ENCODE measurements at places on chromosomes 12 and 14.

DNA sequence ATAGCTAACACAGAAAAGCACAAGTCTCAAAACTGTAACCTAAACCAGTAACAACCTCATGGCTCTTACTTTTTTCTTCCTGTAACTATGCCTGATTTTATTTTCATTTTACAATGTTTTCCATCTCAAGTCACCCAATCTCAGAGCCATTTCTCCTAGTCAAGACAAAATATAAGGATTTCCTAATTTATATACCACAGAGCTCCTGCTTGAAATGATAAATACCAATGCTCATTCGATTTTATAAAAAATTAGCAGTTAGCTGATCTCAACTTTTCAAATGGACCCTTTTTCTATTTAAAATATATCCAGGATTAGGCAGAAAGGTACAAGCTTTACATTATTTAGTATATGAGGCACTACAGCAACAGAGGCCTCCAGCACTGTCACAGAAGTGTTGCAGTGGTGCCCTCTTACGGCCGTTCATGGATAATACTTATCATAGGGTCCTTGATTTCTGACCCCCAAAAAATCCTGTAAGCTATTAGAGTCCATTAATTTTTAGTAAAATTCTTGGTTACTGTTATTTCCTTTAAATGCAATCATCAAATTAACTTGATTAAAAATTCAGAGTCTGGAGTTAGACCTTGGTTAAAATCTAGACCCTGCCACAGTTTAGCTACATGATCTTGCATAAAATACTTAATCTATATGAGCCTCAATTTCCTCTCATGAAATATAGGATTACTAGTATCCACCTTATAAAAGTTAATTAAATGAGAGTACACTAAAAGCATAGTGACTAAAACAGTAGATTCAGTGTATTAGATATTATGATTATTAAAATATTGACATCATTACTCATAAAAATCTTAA, 68.3 kb downstream of the SEC23A start:
- no peak for DNase-seq

DNA sequence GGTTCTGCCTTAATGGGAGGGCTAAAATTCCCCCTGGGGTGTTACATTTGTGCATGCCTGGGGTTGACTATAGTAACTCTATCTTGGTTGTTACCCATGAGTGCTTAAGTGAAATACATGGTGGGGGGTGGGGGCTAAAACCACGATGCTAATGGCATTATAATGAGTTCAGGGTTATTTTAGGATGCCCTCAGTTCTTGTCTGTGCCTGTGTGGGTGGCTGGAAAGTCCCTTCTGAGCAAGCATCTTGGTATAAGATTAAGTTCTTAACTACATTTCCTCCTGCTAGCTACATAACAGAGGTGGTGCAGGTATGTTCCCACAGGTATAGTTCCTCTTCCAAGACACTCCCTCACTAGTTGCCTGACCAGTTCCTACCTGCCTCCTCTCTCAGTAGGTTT, 822.3 kb downstream of the LRFN5 start:
- DNase-seq, result no peak

GRCh38 chr12:40010899-40011774, 94.7 kb downstream of the SLC2A13 start:
- DNase-seq, result peak; percentile 22

- DNase-seq, result no peak
Observed at GRCh38 chr14:70601162-70601561, 707 bp upstream of the MED6 start.

- peak; percentile 30 for DNase-seq
Observed at GRCh38 chr14:24670594-24670993, 36.6 kb upstream of the GZMB start.

DNA sequence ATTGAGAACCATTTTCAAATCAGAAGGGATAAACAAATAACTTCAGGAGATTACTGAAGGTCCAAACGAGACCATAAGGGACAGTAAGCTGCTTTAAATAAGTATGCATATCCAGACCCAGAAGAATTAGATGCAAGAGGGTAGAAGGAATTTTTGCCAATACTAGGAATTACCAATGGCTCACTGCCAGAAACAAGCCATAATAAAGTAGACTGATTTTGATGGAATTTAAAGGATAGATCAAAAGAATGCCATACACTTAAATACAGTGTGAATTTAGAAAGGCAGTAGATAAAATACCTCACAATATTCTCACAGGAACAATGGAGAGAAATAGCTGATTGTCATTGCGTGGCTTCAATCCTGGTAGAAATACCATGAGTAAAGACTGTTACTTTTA, 5.3 kb downstream of the ANKS1B start:
- no peak for DNase-seq

DNA sequence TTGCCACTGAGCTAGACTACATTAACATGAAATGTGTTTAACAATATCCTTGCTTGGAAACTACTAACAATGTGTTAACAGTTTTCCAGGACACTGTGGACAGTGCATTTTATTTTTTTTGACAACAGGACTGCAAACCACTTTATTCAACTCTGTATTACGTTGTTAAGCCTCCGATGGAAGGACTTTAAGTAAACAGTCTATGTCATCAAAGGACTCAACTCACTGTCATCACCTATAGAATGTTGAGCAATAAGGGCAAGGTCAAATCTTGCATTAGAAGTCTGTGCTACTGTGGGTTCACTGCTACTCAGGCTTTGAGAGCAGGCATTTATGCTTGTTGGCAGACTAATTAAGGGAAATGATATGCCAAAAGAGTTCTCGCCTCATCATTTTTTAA, 483.7 kb downstream of the FLRT2 start:
- no peak for DNase-seq

GRCh38 chr14:55950135-55950534, 168.1 kb upstream of the PELI2 start:
- DNase-seq, result no peak

DNA sequence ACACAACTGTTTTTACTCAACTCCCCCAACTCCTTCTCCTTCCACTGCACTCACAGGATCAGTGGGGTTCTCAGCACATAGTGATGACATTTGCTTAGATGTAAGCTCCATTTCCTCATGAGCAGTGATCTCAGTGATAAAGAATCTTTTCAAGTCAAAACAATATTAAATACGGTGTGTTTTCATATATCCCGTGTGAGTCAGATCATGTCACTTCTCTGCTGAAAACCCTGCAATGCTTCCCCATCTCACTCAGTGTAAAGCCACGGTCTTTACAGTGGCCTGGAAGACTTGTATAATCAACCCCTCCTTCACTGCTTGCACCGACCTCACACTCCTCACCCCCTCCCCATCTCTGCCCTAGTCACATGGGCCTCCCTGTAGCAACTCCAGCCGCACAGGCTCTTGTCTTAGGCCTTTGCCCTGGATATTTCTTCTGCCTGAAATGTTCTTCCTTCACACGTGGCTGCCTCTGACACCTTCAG, 149.7 kb upstream of the ARHGAP5 start:
- no peak for DNase-seq

DNA sequence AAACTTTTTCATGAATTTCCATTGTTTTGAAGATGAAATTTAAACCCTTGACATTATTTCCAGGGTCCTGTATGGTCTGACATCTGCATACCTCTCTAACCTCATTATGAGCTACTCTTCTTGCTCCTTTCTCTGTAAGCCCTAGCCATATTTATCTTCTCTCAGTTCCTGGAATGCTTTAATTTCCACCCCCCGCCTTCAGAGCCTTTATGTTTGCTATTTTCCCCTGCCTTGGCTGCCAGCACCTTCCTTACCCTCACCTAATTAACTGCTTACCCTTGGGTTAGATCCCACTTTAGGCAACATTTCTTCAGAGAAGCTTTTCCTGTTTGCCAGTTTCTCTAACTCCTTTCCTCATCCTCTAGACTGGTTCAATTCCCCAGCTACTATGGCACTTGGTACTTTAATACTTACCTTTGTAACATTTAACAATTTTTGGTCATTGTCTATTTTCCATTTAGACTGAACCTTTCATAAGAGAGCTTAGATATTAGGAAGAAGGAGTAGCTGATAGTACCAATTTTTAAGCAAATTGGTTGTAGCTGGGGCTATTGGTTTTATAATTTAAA, 6.0 kb downstream of the STYX start:
- DNase-seq, result no peak

DNA sequence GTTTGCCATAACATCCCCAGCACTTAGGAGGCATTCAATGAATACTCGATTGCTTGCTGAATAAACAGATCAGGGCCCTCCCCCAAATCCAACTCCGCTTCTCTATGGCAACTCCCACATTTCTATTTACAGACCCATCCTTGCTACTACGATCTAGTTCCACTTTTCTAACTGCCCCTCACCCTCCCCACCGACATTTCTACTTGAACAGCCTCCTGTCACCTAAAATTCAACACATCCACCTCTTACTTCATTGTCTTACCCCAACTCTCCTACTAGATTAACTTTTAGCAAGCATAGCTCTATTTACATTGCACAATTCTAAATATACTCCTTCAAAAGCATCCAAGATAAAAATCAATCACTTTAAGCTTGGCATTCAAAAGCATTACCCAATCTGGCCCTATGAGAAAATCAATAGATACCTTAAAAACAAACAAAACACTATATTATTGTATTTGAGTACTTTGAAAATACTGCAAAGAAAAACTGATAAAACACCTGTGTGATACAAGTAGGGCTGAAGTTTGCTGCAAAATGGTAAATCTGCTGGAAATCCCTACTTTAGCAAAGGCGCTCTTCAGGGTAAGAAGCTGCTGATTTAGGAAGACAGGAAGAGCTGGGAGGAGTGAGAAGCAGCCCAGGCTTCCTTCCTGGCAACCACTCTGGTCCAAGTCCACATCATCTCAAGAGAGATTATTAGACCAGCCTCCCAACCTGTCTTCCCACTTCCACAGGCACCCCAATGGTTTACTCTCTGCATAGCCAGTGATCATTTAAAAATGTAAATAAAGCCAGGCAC, 96.4 kb downstream of the HECTD4 start:
- DNase-seq, result no peak

DNA sequence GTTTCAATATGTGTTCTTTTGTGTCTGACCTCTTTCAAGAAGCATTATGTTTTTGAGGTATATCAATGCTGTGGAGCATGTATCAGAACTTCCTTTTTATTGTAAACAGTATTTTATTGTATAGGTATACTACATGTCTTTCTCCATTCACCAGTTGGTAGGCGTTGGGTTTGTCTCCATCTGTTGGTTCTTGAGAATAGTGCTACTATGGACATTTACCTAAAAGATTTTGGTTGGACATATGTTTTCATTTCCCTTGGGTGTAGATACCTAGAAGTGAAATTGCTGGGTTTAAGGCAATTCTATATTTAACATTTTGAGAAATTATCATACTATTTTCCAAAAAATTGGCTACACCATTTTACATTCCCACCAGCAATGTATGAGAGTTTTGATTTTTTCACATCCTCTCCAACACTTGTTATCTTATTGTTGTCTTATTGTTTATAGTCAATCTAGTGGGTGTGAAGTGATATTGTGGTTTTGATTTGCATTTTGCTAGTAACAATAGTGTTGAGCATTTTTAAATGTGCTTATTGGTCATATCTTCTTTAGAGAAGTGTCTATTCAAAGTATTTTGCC, 409.2 kb downstream of the IPO8 start:
- no peak for DNase-seq

GRCh38 chr14:74486164-74486563, 6.9 kb downstream of the NPC2 start:
- DNase-seq, result no peak

DNA sequence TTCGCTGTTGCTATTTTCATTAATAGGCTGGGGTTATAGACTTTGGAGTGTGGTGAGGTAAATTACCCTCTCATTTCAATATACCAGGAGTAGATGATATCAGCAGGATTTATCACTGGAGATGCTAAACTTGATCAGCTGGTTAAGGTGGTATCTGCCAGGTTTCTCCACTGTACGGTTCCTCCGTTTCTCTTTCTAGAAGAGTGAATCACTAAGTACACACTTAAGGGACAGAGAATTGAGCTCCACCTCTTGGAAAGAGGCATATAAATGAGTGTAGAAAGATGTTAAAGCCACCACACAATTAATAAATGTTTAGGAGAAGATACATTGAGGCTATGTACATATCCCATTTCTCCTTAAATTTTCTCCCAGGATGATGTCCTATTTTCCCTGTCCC, 277.4 kb upstream of the GRIP1 start:
- DNase-seq, result no peak

DNA sequence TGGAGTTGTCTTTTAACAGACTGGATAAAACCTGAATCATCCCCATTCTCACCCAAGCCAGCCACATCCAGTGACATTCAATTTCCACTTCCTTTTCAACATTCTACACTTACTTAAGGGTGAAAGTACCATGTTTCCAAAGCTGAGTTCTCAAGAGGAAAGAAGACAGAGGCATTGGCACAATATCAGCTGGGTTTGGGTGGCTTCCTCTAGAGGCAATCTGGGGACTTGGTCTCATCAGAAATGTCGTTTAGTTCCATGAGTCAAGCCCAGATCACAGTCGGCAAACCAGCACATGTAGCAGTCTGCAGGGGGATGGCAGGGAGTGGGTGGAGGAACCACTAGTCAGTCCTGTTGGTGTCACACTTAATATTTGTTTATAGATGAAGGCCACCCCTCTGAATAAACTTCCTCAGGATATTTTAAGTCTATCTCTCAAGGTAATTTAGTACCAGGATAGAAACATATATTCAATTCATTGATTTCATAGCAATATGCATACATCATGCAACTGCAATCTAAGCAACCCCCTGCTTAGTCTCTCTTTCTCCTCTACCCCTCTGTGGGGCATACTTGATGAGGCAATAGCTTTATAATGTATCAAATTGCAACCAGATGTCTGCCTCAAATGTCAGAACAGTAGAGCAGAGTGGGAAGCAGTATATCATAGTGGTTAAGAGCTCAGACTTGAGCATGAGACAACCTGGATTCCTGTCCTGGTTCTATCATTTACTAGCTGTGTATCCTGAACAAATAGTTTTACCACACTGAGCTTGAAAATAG, 3.0 kb downstream of the SRRM4 start:
- DNase-seq, result no peak

Data from stimulated activated CD4-positive, alpha-beta T cell treated with anti-CD3 and anti-CD28 coated beads, Interleukin-2, amount 100 ng/mL, for 24 hours (primary cell).